ENCODE measurements at places on chromosomes 5 and 9. TPM values are rescaled to one million over a fixed set of nuclear protein-coding genes. Genes with fewer than 3 reads are reported as not detected.

GRCh38 chr9:115036691-115037090 lies 81.3 kb downstream of the TNC start:
- no peak overlapping the region for H3K27ac ChIP-seq
- H3K4me3 ChIP-seq, result no peak overlapping the region
- no peak for DNase-seq

DNA sequence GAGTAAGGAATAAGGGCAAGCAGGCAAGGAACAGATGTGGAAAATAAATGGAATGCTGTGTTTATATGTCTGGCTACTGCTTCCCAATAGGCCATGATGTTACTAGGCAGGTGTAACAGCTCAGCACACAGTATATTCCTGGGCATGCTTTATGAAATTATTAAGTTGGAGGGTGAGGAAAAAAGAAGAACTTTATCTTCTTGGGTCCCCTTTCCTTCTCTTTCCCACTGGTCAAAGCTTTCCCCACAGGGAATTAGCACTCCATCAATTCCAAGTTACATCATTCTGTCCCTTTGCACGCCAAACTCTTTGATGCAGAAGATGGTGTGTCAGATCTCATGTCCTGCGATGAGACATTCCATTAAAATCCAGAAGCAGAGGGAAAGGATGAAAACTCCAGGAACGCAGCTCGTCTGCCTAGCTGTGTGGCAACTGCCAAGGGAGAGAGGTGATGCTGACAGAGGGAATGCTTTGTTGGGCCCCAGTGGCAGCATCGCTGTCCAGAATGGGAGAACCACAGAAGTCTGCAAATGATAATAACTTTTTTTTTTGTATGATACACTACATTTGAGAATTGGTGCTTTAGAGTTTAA lies 447.3 kb upstream of the ARRDC3 start:
- H3K36me3 ChIP-seq, result no peaks in the 10 kb centered on the region
- no peak for DNase-seq
- H3K4me1 ChIP-seq, result no peaks in the 10 kb centered on the region
- H3K27ac ChIP-seq, result no peak overlapping the region
- H3K27me3 ChIP-seq, result no peaks in the 10 kb centered on the region

GRCh38 chr5:98205691-98206461 lies 567.6 kb upstream of the RGMB start:
- no peak overlapping the region for H3K27ac ChIP-seq
- no peaks in the 10 kb centered on the region for H3K4me1 ChIP-seq
- no peaks in the 10 kb centered on the region for H3K36me3 ChIP-seq
- no peak overlapping the region for H3K4me3 ChIP-seq

GRCh38 chr9:130556396-130557076 lies 22.8 kb upstream of the FUBP3 start:
- H3K4me3 ChIP-seq, result no peak overlapping the region
- no peaks in the 10 kb centered on the region for H3K27me3 ChIP-seq
- no peak overlapping the region for H3K27ac ChIP-seq
- no peaks in the 10 kb centered on the region for H3K36me3 ChIP-seq

DNA sequence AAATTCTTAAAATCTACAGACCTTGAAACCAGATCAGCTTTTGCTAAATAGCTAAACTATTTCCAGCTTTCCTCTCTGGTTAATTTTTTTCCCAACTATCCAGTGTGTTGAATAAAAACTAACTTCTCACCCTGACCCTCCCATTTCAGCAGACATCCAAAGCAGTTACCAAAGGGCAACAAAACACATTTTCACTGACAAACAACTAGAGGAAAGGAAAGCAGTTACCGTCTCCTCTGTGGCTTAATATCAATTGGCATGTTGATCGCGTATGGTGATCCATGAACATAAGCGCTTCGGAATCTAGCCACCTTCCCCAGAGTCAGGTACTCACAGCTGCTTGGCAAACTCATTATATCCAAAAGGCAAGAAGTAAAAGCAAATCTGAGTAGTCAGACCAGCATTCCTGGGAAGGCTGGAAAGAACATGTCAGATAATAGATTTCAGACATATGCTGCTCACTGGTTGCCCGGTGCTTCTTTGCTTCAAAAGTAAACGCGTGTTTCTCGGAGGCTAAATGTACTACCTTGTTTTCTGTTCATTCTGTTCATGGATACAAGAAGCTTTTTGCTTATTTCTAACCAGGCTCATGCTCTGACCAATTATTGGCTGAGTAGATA lies 463.4 kb downstream of the PDE4D start:
- H3K27me3 ChIP-seq, result no peaks in the 10 kb centered on the region
- no peak overlapping the region for H3K27ac ChIP-seq

DNA sequence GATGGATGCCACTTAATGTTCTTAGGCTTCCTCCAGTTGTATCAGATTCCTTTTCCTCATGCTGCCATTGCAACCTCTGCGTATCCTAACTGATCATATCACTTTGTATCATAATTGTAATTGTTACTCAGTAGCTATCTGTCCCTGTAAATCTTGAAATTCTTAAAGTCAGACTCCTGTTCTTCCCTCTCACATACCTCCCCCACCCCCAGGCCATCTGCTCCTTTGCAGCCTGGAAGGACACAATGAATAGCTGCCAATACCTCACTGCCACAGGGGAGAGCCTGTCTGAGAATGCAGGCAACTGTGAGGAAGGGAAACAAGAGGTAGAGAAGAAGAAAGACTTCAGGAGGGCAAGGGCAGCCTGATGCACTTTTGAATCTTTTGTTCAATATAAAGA lies 228.5 kb downstream of the ENC1 start:
- no peaks in the 10 kb centered on the region for H3K27me3 ChIP-seq
- no peaks in the 10 kb centered on the region for H3K4me1 ChIP-seq
- DNase-seq, result no peak
- no peaks in the 10 kb centered on the region for H3K36me3 ChIP-seq

GRCh38 chr5:4420681-4421080 lies 719.4 kb upstream of the ADAMTS16 start:
- H3K27me3 ChIP-seq, result no peaks in the 10 kb centered on the region
- no peaks in the 10 kb centered on the region for H3K4me1 ChIP-seq
- DNase-seq, result no peak
- no peak overlapping the region for H3K4me3 ChIP-seq
- H3K36me3 ChIP-seq, result no peaks in the 10 kb centered on the region

DNA sequence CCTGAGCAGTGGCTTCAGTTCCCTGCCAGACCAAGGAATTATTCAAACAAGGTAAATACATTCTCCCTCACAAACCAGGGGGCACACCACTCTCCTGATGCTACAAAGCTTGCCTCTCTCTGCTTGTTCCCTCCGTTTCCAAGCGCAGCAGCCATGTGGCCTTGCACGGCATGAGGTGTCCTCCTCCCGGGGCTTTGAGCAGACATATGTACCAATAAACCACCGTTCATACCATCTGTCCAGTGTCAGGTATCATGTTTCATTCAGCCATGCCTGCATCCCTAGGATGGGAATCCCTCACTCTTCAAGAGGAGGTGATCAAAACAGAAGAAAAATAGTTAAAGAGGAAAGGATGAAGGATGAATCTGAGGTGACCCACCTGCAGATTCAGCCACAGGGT lies 282.7 kb downstream of the ENC1 start:
- no peaks in the 10 kb centered on the region for H3K36me3 ChIP-seq
- no peaks in the 10 kb centered on the region for H3K27me3 ChIP-seq
- no peak overlapping the region for H3K4me3 ChIP-seq
- DNase-seq, result no peak
- no peak overlapping the region for H3K27ac ChIP-seq
- H3K4me1 ChIP-seq, result peaks cover 27% of the 10 kb centered on the region

DNA sequence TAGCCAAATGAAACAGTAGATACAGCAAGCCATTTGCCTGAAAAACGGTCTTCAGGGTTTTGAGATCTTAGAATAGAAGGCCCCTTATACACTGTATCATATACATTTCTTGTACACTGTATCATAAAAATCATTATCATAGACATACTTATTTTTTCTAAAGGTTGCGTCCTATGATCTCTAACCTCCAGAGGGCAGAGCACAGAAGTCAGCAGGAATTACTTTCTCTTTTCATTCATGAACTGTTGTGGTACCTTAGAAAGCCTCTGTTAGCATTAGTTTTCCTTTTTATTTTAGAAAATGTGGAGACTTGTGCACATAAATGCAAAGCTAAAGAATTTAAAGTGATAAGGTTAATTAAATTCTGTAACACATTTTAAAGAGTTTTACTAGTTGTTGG lies 115.4 kb downstream of the OXCT1 start:
- DNase-seq, result peak; percentile 39
- no peaks in the 10 kb centered on the region for H3K36me3 ChIP-seq
- no peak overlapping the region for H3K4me3 ChIP-seq
- H3K4me1 ChIP-seq, result no peaks in the 10 kb centered on the region
- no peak overlapping the region for H3K27ac ChIP-seq

- no peak overlapping the region for H3K4me3 ChIP-seq
- H3K4me1 ChIP-seq, result peaks cover 6% of the 10 kb centered on the region
- no peak overlapping the region for H3K27ac ChIP-seq
- H3K36me3 ChIP-seq, result no peaks in the 10 kb centered on the region
Measured at GRCh38 chr9:122095010-122095767, 2.1 kb upstream of the TTLL11 start.

GRCh38 chr9:27206041-27206440 lies 90.9 kb downstream of the EQTN start:
- no peak overlapping the region for H3K27ac ChIP-seq
- no peaks in the 10 kb centered on the region for H3K27me3 ChIP-seq
- H3K4me1 ChIP-seq, result no peaks in the 10 kb centered on the region
- H3K4me3 ChIP-seq, result no peak overlapping the region

- no peak overlapping the region for H3K4me3 ChIP-seq
- no peak overlapping the region for H3K27ac ChIP-seq
- DNase-seq, result no peak
- H3K36me3 ChIP-seq, result no peaks in the 10 kb centered on the region
- no peaks in the 10 kb centered on the region for H3K27me3 ChIP-seq
Measured at GRCh38 chr9:79312686-79313421, 258.9 kb upstream of the TLE4 start.

DNA sequence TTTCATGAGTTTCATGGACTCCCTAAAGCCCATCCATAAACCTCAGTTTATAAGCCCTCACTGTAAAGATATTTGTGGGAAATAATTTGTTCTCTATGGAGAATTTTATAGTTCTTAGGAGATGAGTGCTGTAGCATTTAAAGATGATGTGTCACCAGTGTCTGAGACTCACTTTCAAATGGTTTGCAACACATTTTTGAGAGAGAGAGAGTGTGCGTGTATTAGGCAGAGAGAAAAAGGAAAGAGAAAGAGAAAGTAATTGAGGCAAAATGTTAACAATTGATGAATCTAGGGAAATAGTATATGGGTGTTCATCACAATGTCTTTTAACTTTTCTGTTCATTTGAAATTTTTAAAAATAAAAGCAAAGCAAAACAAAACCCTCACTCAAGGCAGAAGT lies 479.0 kb downstream of the ZSWIM6 start:
- H3K4me3 ChIP-seq, result no peak overlapping the region
- H3K36me3 ChIP-seq, result no peaks in the 10 kb centered on the region
- no peak overlapping the region for H3K27ac ChIP-seq
- H3K27me3 ChIP-seq, result no peaks in the 10 kb centered on the region
- H3K4me1 ChIP-seq, result no peaks in the 10 kb centered on the region
- no peak for DNase-seq

DNA sequence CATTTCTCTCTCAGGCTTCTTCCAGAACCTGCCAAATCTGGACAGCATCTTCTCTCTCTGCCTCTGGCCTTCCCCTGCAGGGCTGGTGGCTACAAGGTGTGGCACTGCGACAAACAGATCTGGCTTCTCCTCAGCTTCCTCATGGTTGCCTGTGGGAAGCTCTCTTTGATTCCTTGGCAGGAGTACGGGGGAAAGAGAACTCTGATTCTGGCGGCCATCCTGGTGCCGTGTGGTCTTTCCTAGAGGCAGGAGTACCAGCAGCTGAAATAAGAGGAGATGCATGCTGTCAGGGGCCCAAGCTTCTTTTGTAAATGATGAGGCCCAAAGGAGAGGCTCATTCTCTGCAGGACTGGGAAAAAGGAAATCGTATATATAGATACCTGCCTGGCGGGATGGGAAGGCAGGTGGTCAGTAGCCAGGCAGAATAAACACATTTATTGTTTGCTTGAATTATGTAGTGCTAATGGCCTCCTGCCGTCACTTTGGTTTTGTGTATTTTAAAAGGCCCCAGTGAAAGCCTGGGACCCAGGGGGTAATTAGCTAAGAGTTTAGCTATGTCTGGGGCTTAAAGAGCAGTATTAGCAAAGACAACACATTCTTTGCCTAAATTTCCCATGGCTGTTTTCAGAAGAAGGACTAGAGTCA lies at the start of gene CER1:
Gene CER1, minus strand, starts transcription at position 343 of the 645 bp plus-strand sequence. Its CDS starts 61 bp downstream, at position 282.
- no peak within 1 kb of the TSS for H3K27ac ChIP-seq
- no peak for DNase-seq
- H3K27me3 ChIP-seq, result peaks cover 1% of the 10 kb centered on the region
- no peak within 1 kb of the TSS for H3K4me3 ChIP-seq
- no peaks in the 10 kb centered on the region for H3K36me3 ChIP-seq

DNA sequence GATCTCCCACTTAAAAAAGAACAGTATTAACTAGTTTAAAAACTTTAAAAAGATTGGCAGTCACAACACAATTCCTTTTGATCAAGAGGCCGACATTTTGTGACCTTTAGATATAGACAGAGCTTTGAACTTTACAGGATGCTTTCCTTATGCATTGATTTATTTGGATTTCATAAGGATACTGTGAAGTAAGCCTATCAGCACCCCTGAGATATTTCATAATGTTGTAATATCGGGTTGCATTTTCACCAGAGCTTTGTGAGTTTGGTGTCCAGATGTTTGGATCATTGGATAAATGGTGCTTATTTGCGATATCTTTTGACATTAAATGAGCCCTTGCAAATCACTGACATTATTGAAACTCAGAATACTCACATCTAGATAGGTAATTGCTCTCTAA lies 7.7 kb downstream of the PALM2AKAP2 start:
- no peak overlapping the region for H3K4me3 ChIP-seq
- H3K4me1 ChIP-seq, result no peaks in the 10 kb centered on the region
- H3K36me3 ChIP-seq, result no peaks in the 10 kb centered on the region
- no peak overlapping the region for H3K27ac ChIP-seq
- DNase-seq, result no peak
- H3K27me3 ChIP-seq, result no peaks in the 10 kb centered on the region

GRCh38 chr9:97364769-97365490 lies 47.0 kb upstream of the TDRD7 start:
- no peaks in the 10 kb centered on the region for H3K27me3 ChIP-seq
- peaks cover 46% of the 10 kb centered on the region for H3K36me3 ChIP-seq
- H3K4me1 ChIP-seq, result no peaks in the 10 kb centered on the region

The GABRA6 gene
- polyA plus RNA-seq, result not detected

The IL13 gene
- not detected for polyA plus RNA-seq

The CYFIP2 gene
- 10.8 TPM for polyA plus RNA-seq

The AFAP1L1 gene
- 8.5 TPM for polyA plus RNA-seq

The TAF1L gene
- not detected for polyA plus RNA-seq

The ZNF462 gene
- 2.0 TPM for polyA plus RNA-seq

The ATG12 gene
- polyA plus RNA-seq, result 76.7 TPM

The PRDM9 gene
- polyA plus RNA-seq, result not detected

The MORN5 gene
- polyA plus RNA-seq, result not detected

The SYNPO gene
- 44.0 TPM for polyA plus RNA-seq

All from small intestine (tissue), 16 donors.